ENCODE measurements at places on chromosomes 5 and 9. TPM values are rescaled to one million over a fixed set of nuclear protein-coding genes. Genes with fewer than 3 reads are reported as not detected.

The IL7R gene
- total RNA-seq: 45.8 TPM

- no peak for DNase-seq
Observed at GRCh38 chr9:18795947-18796671, 236.9 kb downstream of the SAXO1 start.

- DNase-seq: no peak
Observed at GRCh38 chr5:53200306-53200705, 90.7 kb upstream of the MOCS2 start.

DNA sequence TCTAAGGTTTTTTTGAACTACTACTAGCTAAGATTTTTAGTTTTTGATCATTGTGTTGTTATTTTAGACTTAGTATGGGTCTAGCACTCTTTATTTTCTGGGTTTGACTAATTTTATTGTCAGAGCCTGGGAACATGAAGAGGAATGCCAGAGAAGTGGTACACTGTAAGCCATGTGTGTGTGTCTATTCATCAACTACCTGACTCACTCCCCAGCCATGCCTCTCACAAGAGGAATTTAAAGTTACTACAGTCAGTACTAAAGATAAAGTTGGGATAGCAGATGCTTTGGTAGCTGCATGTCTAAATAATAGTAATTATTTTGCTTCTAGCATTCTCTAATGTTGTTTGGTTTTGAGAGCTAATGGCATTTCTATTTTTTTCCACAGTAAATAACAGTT lies 264.8 kb downstream of the CSNK1G3 start:
- DNase-seq: no peak
